ENCODE measurements at places on chromosomes 12 and 14.

DNA sequence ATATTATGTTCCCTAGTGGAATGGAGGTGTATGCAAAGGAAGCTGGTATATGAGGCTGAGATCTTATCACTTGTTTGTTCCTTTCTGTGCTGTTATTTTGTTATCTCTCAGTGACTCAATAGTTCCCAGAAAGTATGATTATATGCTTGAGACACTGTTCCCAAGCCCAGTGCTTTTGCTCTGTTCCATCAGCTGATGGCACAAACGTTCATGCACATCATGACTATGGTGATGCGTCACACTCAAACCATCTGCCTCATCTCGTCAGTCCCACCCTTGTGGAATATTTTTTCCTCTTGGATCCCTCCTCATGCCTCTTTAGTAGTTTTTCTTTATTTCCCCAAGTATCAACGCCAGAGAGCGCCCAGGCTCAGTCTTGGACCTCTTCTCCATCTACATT, 786.9 kb downstream of the AACS start:
- no peak for DNase-seq

- DNase-seq = no peak
Observed at GRCh38 chr12:14260011-14260993, 105.2 kb upstream of the ATF7IP start.

DNA sequence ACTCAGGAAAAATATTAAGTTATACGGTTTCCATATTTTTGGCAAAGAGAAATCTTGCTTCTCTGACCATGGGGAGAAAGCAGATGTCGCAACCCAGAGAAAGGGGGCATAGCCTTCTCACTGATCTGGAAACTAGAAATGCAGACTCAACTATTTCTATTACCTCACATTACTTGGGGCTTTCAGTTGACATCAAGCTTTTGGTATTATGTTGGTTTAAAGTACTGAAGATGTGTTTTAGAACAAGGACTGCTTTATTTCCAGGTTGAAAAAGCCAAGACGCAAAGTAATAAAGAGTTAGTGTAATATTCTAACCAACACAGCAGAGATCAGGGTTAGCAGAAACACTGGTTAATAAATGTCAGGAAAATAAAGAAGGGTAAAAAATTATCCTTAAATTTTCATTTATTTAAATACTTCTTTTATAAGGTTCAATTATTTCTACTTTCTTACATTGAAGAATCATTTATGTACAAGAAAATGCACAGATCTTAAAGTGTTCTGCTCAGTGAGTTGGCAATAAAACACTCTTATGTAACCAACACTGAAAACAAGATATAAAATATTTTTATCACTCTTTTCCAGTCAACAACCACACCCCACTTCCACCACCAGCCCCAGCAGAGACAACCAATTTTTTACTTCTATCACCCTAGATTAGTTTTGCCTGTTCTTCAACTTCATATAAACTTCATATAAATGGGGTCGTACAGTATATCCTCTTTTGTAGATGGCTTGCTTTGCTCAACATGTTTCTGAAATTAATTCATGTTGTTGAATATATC, 26.0 kb downstream of the DCP1B start:
- no peak for DNase-seq

- no peak for DNase-seq
Observed at GRCh38 chr14:105374389-105374788, 23.9 kb upstream of the TEX22 start.

DNA sequence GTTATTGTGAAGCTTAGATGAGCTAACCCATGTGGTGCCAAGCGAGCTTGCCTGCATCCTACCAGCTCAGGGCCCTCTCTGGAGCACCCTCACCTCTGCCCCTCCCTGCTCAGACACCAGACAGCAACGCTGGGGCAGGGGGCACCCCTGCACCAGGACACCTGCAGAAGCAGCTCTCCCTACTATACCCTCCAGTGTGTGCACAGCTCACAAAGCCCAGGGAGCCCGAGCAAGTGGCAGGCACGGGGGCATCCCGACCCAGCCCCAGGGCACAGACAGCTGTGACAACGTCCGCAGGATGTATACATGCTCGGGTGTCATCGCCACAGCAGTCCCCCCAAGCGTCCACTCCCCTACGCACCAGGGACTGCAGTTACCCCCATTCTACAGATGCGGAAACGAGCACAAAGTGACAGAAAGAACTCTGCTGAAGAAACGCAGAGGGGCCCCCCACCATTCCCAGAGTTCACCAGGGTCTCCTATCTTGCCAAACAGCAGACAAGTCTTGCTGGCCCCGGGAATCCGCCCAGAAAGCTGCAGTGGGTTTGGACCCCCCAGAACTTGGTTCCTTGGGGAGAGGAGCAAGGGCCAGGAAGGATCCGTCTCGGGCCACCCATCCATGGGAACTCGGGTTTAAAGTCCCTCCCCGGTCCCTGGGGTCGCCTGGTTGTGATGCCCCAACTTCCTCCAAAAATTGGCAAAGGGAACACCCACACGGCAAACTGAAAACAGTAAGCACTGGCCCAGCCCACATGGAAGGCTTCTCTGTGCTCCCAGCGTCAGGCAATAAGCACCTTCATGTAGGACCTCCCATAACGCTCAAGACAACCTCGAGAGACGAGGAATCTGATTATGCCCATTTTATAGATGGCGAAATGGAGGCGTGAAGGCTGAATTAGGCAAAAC, 12.0 kb downstream of the NCOR2 start:
- no peak for DNase-seq

DNA sequence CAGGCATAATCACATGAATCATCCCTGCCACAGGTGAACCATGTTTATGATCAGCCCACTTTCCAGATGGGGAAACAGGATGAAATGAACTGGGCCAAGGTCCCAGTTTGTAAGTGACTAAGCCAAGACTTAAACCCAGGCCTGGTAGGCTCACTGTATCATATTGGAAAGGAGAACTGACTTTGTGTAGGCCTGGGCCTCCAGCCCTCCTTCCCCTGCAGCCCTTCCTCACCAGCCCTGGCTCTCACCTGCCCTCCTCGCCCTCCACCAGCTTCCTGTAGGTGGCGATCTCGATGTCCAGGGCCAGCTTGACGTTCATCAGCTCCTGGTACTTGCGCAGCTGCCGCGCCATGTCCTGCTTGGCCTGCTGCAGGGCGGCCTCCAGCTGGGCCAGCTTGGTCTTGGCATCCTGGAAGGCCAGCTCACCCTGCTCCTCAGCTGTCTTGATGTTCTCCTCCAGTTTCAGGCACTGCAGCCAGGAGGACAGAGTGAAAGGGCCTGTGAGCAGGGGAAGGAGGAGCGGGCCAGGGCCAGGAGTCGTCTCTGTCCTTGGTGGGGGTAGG, 19.8 kb downstream of the KRT80 start:
- no peak for DNase-seq

GRCh38 chr14:22131749-22132476, 457.1 kb downstream of the DAD1 start:
- DNase-seq = no peak

- no peak for DNase-seq
Observed at GRCh38 chr14:68636597-68636996, 156.3 kb downstream of the ZFP36L1 start.

DNA sequence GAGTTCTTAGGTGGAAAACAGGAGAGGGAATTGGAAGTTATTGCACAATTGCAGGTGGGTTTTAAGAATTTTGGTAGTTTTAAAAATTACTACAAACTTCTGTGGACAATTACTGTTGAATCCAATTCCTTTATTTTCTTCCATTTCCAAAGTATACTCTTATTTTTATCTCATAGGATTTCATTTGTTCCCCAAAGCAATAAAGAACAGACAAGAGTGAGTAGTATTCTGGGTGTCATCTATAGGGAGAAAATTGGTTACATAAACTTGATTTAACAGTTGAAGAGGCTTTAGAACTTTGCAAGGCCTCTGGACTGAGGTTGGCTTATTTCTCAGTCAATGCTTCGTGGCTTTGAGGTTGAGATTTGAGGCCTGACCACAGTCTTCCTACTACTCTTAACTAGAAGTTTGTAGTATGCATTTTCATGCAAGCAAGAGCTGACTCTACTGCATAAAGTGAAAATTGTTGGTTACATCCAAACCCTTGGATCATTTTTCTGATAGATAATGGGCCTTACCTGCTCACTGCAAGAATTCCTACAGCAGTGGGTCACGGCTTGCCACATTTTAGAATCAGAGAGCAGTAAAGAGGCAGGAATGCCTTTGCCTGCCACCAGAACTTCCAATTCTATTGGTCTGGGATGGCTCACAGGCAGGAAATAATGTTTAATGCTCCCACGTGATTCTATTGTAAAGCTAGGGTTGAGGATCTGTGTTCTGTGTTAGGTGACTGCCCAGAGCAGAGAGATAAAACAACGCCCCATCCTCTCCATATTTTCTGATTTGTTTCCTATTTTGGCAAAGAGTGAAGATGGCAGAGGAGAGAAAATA, 270.5 kb downstream of the TTC6 start:
- DNase-seq = no peak

DNA sequence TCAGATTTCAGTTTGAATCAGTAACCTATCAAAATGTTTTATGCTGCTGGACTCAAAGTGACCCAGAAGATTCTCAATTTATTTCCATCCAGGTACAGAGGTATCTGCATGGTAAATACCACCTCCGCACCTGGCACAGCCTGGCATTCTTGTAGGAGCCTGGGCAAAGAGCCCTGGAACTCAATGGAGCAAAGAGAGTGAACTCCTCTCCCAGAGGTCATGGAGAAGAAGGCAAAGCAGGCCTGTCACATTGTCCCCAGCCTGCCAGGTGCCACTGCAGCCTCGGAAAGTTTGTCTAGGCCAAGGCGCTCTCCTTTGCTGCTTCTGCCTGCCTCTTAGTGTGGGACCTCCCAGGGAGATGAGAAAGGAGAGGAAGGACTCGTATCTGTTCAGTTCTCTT, 319.8 kb downstream of the ZFP36L1 start:
- no peak for DNase-seq

DNA sequence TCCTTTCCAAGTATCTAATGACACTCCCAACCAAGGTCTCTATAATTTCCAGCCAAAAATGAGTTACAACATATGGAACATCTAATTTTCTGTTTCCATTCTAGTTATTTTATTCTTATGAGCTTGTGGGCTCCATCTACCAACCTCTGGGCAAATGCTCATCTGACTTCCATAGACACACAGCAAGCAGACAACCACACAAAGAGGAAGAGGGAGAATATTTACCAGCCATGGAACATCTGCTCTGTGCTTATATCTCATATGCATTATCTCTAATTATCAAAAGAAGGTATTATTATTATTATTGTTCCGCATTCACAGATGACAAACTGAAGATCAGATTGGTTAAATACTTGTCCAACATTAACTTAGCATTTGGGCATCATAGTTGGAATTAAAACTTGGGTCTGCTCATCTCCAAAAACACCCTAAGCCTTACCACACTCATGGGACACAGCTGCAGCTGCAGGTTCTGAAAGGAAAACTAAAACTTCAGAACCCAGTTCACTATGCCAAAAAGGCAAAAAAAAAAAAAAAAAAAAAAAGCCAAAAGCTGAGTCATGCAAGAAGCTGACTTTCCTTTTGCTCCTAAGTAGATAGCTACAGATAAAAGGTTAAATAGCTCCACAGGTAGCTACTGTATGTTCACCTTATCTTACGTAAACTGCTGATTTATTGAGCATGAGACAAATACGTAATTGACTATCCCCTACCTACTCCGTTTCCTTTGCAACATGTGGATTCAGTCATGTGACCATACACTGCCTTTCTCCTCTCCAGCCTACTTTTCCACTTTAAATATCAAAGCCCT, 23.6 kb upstream of the TCL1B start:
- no peak for DNase-seq

DNA sequence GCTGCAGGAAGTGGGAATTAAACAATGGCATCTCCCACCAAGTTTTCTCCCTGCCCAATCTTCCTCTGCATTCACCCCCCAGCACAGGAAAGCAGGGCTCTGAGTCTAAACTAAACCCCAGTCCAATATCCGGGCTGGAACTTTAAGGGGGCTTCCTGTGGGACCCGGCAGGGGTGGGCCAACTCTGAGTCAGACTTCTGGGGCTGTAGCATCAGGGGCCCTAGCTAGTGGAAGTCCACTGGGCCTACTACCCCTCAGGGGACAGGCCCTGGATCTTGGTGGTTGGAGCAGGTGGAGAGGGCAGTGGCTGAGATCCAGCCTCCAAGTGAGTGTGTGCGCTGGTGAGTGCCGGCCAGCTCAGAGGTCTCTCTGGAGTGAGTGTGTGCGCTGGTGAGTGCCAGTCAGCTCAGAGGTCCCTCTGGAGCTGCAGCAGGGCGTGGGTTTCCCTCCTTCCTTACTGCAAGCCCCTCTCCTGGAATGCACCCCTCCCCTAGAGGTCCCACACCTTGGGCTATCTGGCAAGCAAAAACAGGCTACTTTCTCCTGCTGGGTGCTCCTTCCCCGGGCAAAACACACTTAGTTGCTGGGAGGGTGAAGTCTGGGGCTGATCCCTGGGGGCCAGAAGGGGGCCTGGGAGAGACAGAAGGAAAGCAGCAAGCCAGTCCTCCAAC, 5.6 kb upstream of the LHX5 start:
- no peak for DNase-seq

- DNase-seq = no peak
Observed at GRCh38 chr12:51961834-51962233, 10.3 kb downstream of the ACVR1B start.

DNA sequence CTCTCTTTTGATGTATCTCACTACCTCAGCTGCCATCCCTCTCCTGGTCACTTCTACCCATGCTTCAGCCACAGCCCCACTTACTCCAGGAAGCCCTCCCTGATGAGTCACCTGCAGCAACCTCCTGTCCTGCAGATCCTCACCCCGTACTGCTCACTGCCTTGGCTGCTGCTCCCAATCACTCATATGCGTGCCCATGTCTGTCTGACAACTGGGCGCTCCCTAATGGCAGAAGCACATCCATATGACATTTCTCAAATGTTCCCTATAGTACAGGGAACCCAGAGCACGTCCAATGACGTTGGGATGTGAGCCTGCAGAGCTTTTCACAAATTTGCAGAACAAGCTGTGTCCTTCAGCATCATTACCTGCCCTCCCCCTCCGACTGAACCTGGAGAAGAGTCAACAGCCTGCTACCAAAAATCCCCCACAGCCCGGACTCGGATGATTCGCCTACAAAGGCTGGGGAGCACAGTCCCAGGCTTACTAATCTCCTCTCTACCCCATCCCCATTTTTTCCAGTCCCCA, 90.0 kb downstream of the SINHCAF start:
- no peak for DNase-seq

DNA sequence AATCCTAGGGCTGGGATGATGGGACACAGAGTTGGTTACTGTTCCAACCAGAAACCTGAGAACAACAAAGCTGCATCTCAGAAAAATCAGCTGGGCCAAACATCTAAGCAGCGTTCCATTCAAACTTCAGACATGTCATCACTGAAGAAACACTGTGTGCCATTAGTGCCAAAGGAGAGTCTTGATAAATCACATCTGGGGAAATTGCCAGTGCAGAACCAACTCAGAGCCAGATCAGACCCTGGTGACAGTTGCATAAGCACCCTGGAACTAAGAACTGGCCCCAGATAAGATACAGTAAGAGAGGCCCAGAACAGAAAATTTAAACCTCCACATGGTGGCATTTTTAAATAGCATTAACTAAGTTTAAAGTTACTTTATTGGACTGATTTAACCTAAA, 482.8 kb downstream of the PRKD1 start:
- no peak for DNase-seq

DNA sequence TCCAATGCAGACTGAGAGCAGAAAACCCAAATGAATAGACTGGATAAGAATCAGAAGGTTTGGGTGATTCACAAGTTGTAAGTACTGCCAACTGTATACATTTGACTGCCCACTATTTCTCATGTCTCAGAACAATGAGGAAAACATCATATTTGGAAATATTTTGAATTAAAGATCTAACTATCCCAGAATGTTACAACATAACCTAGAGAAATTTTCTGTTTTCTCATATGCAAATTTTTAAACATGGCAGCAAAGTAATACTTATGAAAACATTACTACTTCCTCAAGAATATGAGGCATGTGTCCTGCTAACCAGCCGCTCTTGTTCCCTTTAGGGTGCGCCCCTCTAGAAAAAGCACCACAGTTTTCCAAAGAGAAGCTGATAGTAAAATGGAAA, 179.9 kb downstream of the PTPRO start:
- DNase-seq = no peak
